ENCODE measurements at places on chromosomes 11 and 22. TPM values are rescaled to one million over a fixed set of nuclear protein-coding genes. Genes with fewer than 3 reads are reported as not detected.

- DNase-seq: no peak
- H3K4me1 ChIP-seq: peaks cover 65% of the 10 kb centered on the region
- H3K27ac ChIP-seq: peak overlapping the region; percentile 77
- H3K36me3 ChIP-seq: peaks cover 11% of the 10 kb centered on the region
Observed at GRCh38 chr11:33703234-33703633, 2.6 kb upstream of the C11orf91 start.

GRCh38 chr11:92296138-92296515 is 71.5 kb downstream of the FAT3 start:
- H3K4me3 ChIP-seq: no peak overlapping the region
- H3K36me3 ChIP-seq: no peaks in the 10 kb centered on the region
- H3K4me1 ChIP-seq: peaks cover 32% of the 10 kb centered on the region
- no peaks in the 10 kb centered on the region for H3K27me3 ChIP-seq
- no peak for DNase-seq
- peak overlapping the region; percentile 49 for H3K27ac ChIP-seq

The OR51A4 gene
- not detected for total RNA-seq

The PARVG gene
- not detected for total RNA-seq

The MRGPRF gene
- total RNA-seq: 8.4 TPM

Measured in osteocyte (in vitro differentiated cells).